RWPE1 (cell line): ENCODE measurements at places on chromosomes 12 and 14.

DNA sequence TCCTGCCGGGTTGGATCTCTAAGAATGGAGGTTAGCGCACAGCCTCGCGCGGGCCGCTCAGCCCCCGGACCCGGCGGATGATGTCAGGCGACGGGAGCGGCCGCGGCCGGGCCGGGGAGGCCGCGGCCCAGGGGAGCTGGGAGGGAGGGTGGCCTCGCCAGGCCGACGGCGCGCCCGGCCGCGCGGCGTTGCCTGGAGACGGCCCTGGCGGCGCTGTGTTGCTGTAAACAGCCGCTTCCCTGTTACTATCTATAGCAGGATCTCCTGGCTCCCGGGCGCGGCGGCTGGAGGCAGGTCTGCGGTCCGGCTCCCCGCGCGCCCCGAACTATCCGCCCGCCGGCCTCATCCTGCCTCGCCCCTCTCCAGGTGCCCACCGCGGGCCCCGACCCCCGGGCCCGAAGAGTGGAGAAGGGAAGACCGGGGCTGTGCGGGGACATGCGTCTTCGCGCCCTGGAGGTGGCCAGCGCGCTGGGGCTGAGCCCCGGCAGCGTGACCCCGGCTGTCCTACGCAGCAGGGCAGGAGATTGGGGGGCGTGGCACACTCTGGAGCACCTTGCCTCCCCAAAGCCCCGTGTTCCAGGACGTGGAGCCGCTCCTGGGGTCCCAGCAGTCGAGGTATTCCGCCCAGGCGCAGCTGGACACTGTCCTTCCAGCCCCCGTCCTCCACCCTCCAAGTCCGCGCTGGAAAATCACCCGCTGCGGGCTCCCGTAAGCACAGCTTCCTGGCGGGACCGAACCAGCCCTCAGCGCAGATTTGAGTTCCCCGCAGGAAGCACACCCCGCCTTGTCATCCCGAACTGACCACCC, 1.4 kb upstream of the FOS start:
- peak; percentile 84 for DNase-seq

- DNase-seq, result no peak
Observed at GRCh38 chr14:98612434-98613200, 659.4 kb downstream of the BCL11B start.

DNA sequence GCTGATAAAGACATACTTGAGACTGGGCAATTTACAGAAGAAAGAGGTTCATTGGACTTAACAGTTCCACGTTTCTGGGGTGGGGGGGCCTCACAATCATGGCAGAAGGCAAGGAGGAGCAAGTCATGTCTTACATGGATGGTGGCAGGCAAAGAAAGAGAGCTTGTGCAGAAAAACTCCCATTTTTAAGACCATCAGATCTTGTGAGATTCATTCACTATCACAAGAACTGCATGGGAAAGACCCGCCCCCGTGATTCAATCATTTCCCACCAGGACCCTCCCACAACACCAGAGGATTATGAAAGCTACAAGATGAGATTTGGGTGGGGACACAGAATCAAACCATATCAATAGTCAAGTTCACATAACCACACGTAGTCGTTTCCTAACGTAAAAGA, 85.5 kb downstream of the USP15 start:
- no peak for DNase-seq

DNA sequence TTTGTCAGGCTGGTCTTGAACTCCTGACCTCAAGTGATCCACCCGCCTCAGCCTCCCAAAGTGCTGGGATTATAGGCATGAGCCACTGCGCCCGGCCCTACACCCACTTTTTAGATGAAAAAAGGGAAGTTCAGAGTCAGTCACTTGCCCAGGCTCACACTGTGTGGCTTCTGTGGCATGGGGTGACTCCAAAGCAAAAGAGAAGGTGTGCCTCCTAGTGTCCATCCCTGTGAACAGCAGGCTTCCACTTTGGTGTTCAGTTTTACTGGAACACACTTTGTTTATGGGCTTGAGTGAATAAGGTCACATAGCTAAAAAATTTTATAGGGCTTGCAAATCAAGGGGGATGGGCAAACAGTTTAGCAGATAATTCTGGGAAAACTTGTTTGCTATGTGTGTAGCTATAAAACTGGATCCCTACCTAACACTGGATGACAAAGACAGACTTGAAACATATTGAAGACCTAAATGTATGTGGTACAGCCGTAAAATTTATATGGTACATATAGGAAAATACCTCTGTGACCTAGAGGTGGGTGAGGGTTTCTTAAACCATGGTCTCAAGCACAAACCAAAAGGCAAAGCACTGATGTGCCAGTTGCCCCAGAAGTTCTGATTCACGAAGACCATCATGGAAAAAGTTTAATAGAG, 54.9 kb downstream of the EID3 start:
- DNase-seq, result peak; percentile 34

GRCh38 chr14:102525219-102525928, 15.8 kb upstream of the ANKRD9 start:
- DNase-seq, result no peak

- no peak for DNase-seq
Observed at GRCh38 chr14:59819446-59820088, 51.0 kb downstream of the RTN1 start.

DNA sequence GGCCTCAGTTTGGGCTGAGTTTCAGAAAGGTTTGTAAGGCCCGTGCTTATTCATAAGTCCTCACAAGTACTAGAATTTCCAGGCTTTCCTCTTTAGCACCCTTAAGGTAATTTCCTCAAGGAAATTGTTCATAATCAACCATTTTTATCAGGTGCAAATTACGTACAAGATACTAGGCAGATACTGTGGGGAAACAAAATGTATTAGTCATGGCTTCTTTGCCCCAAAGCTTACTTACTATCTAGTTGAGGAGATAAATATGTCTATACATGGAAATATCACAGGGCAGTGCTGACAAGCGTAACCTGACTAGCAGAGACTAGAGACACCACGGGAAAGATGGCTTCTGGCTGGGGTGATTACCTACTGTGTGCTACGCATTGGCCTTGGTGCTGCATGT, 22.5 kb downstream of the MAX start:
- DNase-seq, result no peak

DNA sequence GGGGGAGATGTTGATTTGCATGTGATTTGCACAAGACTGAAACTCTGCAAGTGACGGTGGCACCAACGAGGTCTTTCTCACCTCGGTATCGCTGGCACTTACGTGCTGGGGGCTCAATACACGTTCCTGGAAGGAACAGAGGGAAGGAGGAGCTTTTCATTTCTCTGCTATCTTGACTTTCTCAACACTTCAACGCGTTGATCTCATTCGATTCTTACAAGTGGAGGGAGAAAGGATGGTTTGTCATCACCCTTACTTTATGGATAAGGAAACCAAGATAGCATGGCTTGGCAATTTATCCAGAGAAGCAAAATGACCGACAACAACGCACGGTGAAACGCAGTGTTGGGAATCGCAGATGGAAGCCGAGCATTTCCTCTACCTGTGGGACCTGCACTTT, 87.3 kb upstream of the RFLNA start:
- no peak for DNase-seq

GRCh38 chr12:57358646-57359045, 72.2 kb downstream of the R3HDM2 start:
- no peak for DNase-seq

- DNase-seq, result no peak
Observed at GRCh38 chr14:80762641-80763228, 178.8 kb downstream of the CEP128 start.

GRCh38 chr12:70364695-70365397, 1.2 kb upstream of the KCNMB4 start:
- DNase-seq, result no peak

- DNase-seq, result no peak
Observed at GRCh38 chr12:43112101-43112920, 439.7 kb downstream of the ADAMTS20 start.

GRCh38 chr12:57476993-57477709, 2.5 kb downstream of the ARHGAP9 start:
- DNase-seq, result no peak

GRCh38 chr12:107702106-107702505, 16.5 kb downstream of the PWP1 start:
- DNase-seq, result no peak

- no peak for DNase-seq
Observed at GRCh38 chr12:104498211-104498801, 41.6 kb downstream of the CHST11 start.

- no peak for DNase-seq
Observed at GRCh38 chr14:80805136-80805535, 136.4 kb downstream of the CEP128 start.

DNA sequence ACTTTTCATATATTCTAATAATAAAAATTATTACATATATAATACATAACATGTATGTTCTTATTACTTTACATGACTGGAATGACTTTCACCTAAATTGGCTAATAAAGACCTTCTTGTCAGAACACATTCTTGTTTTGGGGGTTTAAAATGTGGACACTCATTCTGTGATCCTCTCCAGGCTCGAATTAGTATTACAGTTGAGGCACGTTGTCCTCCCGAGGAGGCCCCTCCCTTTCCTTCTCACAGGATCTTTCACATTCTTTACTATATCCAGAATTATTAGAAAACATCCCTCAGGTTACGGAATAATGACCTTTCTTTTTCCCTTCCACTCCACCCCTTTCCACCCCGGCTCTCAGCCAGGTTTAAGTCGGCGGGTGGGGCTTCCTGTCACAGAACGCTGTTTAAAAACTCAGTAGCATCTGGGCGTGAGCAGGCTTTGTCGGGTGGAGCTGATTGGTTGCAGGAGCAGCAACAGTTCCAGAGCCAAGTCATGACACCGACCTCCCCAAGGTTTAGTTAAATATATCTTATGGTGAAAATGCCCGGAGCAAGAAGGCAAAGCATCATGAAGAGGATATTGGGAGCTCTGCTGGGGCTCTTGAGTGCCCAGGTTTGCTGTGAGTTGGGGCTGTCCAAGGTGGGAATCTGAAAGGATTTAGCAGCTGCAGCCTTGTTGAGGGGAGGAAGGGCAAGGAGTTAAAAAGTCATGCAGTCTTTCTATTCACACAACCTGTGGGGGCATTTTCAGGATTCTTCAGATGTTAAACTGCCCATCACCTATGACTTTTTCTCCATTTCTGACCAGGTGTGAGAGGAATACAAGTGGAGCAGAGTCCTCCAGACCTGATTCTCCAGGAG, 396.7 kb upstream of the OR4E1 start:
- peak; percentile 29 for DNase-seq

GRCh38 chr14:47257013-47257412, 418.4 kb downstream of the MDGA2 start:
- no peak for DNase-seq

DNA sequence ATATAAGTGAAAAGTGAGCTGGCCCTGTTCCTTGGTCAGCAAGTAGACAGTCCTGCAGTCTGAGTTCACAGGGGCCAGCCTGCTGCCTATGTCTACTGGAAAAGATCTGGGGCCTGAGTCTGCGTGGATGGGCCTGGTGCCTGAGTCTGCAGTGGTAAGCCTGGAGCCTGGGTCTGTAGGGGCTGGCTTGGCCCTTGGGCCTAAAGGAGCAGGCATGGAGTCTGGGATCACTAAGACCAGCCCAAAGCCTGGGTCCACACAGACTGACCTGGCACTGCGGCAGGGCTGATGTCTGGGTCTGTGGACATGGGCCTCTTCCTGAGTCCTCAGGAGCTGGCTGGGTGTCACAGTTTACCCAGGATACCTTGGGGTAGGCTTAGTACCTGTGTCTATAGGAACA, 95.4 kb downstream of the KLHL28 start:
- DNase-seq, result no peak

- no peak for DNase-seq
Observed at GRCh38 chr14:64625386-64626232, 75.8 kb downstream of the PPP1R36 start.

- no peak for DNase-seq
Observed at GRCh38 chr12:3161861-3162260, 84.7 kb downstream of the TSPAN9 start.

DNA sequence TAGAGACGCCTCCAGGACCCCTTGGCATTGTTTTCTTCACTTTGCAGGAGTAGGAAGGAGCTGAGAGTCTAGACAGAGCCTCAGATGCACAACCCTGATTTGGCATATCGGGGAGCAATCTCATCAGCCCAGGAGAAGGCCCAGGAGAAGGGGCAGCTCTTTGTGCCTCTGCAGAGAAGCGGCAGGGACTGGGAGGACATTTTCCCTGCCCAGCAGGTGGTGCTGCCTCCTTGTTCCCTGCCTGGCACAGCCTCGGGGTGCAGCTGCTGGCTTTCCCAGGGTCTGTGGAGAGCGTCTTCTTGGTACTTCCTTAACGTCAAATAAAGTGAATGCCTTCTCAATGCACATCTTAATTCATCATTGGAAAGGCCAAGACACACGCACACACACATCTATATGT, 419.5 kb downstream of the TMEM121 start:
- no peak for DNase-seq

DNA sequence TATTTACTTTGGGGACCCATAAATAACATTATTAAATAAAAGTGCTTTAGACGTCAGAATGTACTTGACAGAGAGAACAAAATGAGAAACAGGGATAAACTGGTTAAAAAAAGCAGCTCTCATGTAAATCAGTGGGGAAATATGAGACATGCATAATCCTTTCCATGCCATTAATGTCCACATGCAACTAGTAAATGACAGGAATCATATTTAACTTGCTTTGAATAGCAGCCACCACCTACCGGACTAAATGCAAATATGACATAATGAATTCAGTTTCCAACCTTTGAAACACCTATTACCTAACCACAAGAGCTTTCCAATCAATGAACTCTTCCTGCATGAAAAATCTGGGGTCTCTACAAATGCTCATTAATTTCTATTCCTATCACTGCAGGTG, 19.6 kb downstream of the FGD6 start:
- DNase-seq, result no peak

- DNase-seq, result peak; percentile 68
Observed at GRCh38 chr12:49983892-49984291, 11.1 kb downstream of the AQP6 start.

DNA sequence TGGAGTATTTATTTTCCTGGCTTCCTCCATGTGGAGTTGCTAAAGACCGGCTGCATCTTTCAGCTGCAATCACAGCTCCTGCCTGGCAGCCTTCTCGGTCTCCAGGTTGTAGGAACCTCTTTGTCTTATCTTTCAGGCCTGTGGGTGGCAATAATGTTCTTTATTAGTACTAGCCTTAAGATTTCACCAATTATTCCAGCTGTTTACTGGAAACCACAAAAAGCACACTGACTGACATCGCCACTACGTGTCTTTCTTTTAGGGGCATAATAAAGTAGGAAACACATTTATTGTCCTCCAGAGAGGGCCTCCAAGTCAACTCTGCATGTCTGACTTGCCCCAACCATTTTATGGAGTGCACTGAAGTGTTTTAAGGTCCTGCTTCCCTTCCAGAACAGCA, 1116.5 kb upstream of the TMEM132C start:
- no peak for DNase-seq

GRCh38 chr14:74563233-74563585, 48.8 kb downstream of the LTBP2 start:
- no peak for DNase-seq

- no peak for DNase-seq
Observed at GRCh38 chr12:31485571-31485970, 105.4 kb downstream of the DENND5B start.

DNA sequence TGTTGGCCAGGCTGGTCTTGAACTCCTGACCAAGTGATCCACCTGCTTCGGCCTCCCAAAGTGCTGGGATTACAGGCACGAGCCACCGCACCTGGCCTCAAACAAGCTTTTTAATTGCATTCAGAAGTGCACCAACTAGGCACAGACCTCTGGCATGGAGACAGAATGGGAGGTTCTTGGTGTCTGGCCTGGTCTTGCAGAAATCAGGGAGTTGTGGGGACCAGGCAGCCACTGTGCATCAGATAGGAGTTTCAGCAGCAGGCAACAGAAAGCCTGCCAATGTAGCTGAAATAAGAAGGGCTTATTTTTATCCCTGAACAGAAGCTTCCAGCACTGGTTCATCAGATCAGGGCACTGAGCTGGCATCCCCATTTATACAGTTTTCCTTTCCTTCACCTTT, 22.2 kb upstream of the TCL1B start:
- DNase-seq, result no peak
